ENCODE measurements at places on chromosomes 2 and 18.
A peak's percentile ranks its signal among the peaks of the same experiment; 100 is the strongest.

DNA sequence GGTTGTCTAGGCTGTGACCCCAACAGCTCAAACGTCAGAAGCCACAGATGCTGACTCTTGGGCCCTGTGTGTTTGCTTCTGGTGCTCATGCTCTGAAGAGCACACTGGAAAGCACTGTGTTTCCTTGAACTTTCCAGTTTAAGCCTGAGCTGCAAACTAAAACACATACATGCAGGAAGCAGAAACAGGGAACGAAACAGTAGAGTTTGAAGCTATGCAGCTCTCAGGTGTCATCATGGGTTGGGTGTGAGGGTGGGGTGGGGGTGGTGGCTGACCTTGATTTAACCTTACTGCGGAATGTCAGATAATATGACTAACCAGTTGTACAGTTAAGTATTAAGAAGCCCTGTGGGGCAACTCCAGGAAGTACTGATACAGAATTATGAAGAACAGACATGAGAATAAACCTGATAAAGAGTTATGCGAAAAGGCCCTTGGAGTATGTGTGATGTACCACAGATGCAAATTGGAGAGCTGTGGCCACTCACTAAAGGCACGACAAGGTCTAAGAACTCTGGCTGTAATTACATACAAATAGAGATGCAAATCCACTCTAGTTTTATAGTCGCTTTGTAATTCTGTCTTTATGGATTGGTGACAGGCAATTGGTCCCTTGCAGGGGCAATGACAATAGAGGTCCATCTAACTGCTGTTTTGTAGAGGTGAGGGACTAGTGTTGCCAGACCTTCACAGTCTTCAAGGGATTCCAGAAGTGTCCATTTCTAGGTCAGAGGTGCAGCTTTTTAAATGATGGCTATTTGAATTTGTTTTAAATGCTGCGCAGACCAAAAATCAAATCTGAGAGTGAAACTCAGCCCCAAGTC lies 273.1 kb downstream of the NAPG start:
- no peak for DNase-seq

- DNase-seq: no peak
These were observed 34.7 kb downstream of the EHBP1 start for GRCh38 chr2:62740221-62740620.

- DNase-seq: no peak
These were observed 177.1 kb downstream of the IRS1 start for GRCh38 chr2:226622484-226622883.

GRCh38 chr18:5057386-5058348 lies 139.4 kb downstream of the AKAIN1 start:
- DNase-seq: peak; percentile 33

DNA sequence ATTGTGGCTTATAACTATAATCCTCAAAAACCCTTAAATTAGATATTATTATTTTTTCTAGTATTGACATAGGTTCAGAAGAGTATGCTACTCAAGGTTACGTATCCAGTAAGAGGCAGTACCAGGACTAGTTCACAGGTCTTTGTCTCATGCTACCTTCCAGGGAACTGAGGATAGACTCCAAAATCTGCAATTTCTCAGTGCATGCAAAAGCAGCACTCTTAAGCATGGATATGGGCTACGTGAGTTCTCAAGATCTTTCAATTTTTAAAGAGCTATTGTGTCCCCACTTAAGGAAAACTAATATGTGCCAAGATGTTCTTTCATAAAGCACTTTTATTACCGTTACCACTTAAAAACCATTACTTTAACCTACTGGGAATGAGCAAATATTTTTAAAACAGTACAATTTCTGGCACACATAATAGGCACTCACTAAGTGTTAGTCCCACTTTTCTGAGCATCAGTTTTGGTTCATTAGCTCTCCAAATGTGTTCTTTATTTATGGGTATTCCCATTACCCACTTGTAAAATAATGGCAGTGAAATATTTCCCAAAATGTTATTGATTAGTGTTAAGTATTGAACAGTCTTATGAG lies 113.8 kb upstream of the TTN start:
- no peak for DNase-seq

GRCh38 chr2:173880561-173880960 lies 84.6 kb downstream of the SP3 start:
- no peak for DNase-seq

DNA sequence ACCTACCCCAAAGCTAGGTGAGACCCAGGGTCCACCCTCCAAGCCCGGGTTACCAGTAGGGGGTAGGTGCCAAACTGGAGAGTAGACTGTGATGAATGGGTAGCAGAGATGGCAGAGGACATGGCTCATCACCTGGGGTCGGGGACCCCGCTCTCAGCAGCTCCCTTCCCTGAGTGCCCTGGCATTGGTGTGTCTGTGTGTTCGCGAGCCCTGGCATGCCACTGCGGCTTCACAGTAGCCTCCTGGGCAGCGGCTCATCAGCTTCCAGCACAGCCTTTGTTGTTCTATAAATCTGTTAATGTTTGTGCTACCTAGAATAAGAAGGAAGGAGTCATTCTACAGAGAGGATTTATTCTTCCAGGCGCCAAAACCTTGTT lies 62.6 kb upstream of the ALPP start:
- DNase-seq: no peak

DNA sequence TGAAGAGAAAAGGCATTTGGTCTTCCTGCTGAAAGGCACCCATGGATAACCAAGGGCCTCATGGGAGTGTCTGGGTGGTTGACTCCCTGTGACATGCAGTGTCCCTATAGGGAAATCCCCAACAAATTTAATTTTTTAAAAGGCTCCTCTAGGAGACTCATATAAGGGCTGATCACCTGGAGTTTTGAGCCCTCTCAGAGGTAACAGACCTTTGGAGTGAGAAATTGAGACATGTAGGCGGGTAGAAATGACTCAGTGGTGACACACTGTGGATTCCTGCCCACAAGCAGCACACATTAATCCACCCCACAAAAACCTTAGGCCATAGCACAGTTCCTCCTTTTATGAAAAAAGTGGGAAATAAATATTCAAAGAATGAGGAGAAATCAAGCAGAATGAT lies 557.0 kb upstream of the CNTNAP5 start:
- DNase-seq: no peak

GRCh38 chr2:160859096-160859495 lies 301.1 kb upstream of the TANK start:
- no peak for DNase-seq

DNA sequence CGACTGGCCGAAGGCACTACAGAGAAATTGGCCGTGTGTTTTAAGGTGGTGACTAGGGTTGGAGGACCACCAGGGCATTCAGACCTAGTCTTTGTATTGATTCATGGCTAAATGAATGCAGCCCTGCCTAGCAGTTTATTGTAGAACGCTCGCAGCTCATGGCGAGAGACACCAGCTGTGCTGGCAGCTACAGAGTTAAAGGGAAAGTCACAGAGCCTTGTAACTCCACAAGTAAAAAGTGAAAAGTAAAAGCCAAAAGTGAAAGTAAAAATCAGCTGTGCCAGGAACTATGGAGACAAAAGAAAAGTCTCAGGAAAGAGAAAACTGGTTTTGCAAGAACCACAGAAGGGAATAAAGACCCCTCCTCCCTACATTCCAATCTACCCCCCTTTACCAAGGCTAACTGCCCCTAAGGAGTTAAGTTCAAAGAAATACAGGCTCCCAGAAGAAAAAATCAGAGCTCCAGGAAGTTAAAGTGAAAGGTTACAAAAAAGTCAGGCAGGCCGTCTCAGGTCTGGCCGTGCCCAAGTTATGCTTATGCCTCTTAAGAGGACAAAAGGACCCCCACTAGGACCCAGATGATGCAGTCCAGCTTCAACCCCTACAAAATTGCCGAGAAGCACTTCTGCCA lies 46.4 kb upstream of the SELENOI start:
- DNase-seq: peak; percentile 5

DNA sequence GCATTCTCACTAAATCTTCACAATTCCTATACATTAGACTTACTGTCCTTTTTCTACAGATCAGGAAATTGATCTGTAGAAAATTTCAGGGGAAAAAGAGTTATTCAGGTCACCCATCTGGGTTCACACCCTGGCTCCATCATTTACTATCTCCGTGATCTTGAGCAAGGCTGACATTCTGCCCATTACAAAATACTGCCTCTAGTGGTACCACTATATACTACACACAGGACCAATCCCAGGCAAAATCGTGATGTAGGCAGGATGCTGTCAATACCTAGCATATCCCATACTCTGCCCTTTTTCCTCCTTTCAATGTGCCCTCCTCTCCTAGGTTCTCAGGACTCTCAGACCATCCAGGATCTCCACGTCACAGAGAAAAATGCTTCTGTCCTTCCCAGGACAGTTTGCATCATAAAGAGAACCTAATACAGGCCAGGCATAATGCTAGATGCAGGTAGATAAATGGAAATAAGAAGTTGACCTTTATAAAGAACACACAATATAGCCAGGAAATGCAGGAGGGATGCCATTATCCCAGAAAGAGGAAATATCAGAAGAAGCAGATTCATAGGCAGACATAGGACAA lies 101.9 kb downstream of the CDH20 start:
- no peak for DNase-seq

- DNase-seq: no peak
These were observed 99.2 kb downstream of the DYNAP start for GRCh38 chr18:54690198-54690597.

DNA sequence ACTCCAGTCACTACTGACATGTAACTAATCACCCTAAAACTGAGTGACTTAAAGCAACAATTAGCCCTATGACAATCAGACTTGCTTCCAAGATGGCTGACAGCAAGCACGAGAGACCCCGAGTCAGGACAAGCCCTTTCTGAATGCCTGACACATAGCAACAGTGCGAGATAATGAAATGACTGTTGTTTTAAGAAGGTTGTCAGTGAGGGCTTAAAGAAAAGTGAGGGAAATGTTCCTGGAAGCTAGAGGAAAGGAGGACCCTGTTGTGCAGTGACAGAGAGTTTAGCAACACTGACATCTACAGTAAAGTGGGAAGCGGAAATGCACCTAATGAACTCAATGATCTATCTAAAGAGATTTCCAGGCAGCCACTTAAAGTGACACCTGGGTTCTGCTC lies 163.1 kb downstream of the STK39 start:
- no peak for DNase-seq

DNA sequence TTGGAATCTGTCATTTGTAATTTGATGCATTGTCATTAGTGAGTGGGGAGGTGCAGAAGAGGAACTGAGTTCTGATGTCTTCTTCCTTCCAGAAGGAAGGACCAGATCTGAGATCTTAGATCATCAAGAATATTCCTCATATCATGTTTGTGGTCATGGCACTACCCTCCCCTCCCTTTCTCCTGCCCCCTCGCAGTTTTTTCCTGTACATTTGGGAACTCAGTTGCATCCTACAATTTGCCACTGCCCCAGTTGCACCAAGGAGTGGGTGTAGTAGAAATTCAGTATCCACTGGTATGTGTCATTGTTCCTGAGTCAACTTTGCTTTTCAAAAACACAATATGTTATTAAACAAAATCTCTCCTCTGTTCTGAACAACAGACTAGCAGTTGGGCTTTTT lies 26.6 kb upstream of the ACVR1 start:
- DNase-seq: no peak

DNA sequence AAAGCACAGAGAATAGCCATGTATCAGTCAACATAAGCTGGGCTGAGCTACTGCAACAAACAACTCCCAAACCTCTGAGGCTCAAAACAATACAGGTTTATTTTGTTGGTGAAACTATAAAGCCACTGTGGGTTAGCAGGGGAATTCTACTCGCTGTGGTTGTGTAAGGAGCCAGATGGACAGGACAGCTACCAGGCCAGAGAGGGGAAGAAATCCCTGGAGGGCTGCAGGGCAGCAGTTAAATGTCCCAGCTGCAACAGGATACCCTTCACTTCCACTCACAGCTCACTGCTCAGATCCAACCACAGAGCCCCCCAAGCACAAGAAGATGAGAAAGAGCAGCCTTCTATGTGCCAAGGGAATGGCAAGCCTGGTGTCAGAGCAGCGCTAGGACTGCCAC lies 245.9 kb upstream of the RAB6C start:
- no peak for DNase-seq

DNA sequence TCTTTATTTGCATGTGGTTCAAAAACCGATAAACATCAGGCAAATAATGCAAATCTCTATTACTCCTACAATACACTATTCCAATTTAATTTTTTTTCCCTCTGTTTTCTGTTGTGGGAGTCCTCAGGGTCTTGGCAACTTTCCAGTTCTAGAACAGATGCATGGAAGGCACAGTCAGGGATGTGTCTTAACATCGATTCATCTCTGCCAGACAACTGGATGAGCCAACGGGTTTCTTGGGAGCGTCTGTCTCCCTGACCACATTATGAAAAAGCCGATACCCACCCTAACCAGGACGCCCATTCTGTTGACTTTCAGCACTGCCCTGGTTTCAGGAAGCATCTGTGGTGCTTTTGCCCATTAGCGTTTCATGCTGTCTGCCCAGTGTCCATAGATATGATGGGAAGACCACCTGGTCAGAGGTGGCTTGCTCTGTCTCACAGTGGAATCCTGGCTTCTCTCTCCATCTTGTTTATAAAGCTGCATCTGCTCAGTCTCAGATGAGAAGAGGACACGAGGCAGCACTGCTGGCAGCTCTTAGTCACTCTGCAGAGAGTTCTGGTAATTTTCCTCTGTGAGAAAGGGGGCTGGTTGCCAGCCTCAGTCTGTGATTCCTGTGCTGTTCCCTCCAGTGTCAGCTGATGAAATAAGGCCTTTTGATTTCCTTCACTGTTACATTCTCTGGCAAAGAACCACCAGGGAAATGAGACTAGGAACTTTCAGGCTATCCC lies 57.9 kb upstream of the KCNE4 start:
- no peak for DNase-seq

- DNase-seq: no peak
These were observed 117.2 kb upstream of the KLF7 start for GRCh38 chr2:207282916-207283315.

DNA sequence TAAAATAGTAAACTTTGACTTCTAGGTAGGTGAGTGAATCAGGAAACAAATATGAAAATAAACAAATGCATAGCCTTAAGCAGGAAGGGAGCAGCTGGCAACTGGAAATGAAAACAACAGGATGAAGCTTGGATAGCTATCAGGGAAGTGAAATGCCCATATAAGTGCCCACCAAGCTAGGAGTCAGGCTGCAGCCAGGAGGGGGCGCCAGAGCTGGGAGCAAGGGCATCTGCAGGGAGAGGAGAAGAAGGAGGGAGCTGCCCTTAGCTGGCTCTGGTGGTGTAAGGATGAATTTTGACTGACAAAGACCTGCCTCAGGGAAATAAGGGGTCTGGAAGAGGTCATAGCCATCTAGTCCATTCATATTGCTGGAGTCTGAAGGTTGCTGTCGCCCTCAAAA lies 298.3 kb downstream of the TDRD15 start:
- DNase-seq: no peak

- no peak for DNase-seq
These were observed 18.9 kb upstream of the CNNM3 start for GRCh38 chr2:96797066-96797625.
